ENCODE measurements at places on chromosomes 2 and 18.
A peak's percentile ranks its signal among the peaks of the same experiment; 100 is the strongest.

GRCh38 chr2:6448893-6449292 is 416.8 kb downstream of the CMPK2 start:
- H3K27me3 ChIP-seq, result no peaks in the 10 kb centered on the region
- H3K36me3 ChIP-seq, result no peaks in the 10 kb centered on the region
- no peak overlapping the region for H3K4me3 ChIP-seq
- no peaks in the 10 kb centered on the region for H3K4me1 ChIP-seq

DNA sequence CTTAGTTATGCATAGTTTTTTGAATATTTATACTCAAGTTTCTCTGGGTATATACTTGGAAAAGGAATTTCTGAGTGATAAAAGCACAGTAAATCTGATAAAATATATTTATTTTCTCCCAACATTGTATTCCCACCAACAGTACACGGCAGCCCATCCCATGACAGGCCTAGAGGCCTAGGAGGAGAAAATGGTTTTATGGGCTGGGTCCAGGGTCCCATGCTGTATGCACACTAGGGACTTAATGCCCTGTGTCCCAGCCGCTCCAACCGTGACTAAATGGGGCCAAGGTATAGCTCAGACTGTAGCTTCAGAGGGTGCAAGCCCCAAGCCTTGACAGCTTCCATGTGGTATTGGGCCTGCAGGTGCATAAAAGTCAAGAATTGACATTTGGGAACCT is 1007.7 kb downstream of the DSC3 start:
- H3K27ac ChIP-seq, result no peak overlapping the region
- no peaks in the 10 kb centered on the region for H3K27me3 ChIP-seq
- H3K4me3 ChIP-seq, result no peak overlapping the region
- H3K36me3 ChIP-seq, result no peaks in the 10 kb centered on the region
- no peak for DNase-seq
- no peaks in the 10 kb centered on the region for H3K4me1 ChIP-seq

GRCh38 chr2:63791387-63791786 is 50.3 kb upstream of the UGP2 start:
- H3K36me3 ChIP-seq, result no peaks in the 10 kb centered on the region
- no peak for DNase-seq
- H3K4me3 ChIP-seq, result no peak overlapping the region
- H3K4me1 ChIP-seq, result no peaks in the 10 kb centered on the region

DNA sequence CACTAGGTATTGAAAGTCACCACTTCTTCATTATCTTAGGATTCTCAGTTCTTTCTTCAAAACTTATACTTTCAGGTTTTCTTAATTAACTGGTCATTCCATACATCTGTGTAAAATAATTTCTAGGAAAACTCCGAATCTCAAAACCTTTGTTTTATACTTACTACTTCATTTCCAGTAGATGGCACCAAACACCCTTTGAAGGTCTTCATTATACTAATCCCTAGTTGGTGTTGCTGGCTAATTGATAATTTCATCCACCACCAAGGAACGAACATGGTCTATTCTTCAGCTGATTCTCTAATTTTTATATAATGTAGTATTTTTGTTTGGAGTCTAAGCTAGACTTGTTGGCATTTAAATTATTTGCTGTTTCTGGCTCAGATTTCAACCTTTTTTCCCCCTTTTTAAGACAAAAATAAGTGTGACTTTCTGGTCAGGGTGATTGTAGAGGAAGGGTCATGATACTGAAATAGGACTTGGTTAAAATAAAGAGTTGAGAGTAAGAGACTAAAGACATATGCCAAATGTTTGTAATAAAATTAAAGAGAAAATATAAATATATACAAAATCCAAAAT is 2.8 kb upstream of the MXD1 start:
- H3K27me3 ChIP-seq, result no peaks in the 10 kb centered on the region
- H3K36me3 ChIP-seq, result no peaks in the 10 kb centered on the region
- no peak overlapping the region for H3K4me3 ChIP-seq
- peak overlapping the region; percentile 18 for H3K27ac ChIP-seq
- DNase-seq, result no peak

DNA sequence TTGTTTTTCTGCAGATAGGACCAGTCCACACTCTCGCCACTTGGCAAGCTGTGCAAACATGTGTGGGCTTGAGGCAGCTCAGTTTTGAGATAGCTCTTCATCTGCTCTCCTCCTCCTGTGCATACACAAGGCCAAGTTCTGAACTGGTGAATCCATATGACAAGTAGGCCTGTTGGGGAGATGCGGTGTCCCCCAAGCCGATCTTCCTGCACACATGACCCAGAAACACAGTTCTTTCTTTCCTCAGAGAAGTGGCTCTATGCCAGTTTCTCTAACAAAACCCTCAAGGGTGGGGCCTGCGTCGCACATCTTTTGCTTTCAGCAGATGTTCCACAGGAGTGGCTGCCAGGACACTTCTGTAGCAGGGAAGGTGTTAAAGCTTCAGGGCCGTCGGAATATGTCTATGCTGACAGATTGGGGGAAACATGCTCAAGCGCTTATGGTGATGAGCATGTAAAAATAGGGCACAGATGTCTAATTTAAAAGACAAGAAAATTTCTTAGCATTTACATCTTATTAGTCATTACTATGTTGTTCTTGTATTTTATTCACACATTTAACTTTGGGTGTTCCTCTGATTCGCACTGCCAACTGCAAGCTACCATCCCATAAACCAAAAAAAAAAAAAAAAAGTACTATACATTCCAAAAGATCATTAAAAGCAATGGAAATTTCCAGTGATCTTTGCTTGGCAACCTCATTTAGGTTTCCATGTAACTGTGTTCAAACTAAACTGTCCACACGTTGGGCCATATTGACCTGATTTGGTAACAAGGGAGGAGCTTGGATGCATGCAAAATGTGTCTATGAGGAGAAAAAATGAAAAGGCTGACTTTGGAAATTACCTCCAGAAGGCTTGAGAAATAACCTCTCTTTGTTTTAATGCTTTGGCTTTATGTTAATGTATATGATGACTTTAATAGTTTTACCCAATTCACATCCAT is 1055.5 kb upstream of the KLHL29 start:
- H3K27ac ChIP-seq, result no peak overlapping the region
- no peaks in the 10 kb centered on the region for H3K36me3 ChIP-seq
- H3K4me3 ChIP-seq, result no peak overlapping the region
- no peaks in the 10 kb centered on the region for H3K27me3 ChIP-seq
- DNase-seq, result no peak

- no peaks in the 10 kb centered on the region for H3K4me1 ChIP-seq
- no peak overlapping the region for H3K27ac ChIP-seq
- DNase-seq, result no peak
Observed at GRCh38 chr2:156447761-156448160, 11.6 kb downstream of the GPD2 start.

- no peak for DNase-seq
- H3K36me3 ChIP-seq, result no peaks in the 10 kb centered on the region
Observed at GRCh38 chr18:51666763-51667191, 469.3 kb upstream of the MEX3C start.

DNA sequence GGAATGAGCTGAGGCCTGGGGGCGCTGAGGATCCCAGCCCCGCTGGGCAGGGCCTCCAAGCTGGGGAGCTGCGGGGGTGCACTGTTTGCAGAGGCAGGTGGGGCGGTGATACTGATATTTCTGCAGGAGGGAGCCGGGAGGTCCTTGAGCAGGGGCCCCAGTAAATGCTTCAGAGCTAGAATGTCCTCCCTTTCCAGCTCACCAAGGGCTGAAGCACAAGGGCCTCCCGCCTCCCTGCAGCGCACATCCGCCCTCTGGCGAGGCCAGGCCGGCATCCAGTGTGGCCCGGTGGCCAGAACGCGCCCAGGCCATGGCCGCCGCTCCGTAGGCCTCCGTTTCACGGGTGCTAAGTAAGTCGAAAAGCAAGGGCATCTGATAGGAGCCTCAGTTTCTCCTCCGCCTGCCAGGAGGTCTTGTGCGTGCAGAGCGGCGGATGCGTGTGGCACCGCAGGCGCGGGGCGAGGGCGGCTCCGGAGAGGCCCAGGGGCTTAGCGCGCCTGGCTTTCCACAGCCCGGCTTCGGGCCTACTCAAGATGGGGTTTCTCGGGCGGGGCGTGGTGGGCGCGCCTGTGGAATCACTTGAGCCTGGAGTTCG is 29.5 kb upstream of the CHMP1B start:
- no peak for DNase-seq
- no peak overlapping the region for H3K27ac ChIP-seq
- H3K4me3 ChIP-seq, result no peak overlapping the region
- H3K4me1 ChIP-seq, result no peaks in the 10 kb centered on the region
- no peaks in the 10 kb centered on the region for H3K36me3 ChIP-seq

DNA sequence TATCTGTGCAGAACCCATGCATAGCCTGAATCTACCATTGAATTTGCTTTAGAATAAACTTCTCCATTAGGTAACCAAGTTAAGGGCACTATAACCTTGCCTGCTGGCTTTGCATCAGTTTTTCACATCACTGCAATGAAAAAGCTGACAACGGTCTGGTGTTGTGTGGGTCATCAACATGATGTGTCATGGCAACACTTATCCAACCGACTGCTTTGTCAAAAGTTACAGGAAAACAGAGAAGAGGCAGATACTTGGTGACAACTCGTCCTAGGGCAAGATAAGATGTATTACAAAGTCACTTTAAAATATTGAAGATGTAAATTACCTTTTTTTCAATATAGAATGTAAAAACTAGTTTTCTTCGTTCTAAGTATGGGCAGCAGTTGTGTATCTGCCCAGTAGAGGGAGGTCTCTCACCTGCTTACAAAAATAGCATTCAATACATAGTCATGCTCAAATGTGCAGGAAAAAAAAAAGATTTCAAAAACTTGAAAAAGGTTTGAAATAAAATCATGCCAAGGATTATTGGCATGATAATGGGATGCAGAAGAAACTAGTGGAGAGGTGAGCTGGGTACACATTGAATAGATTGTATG is 96.3 kb downstream of the EVA1A start:
- no peaks in the 10 kb centered on the region for H3K27me3 ChIP-seq
- DNase-seq, result no peak
- no peaks in the 10 kb centered on the region for H3K4me1 ChIP-seq
- H3K4me3 ChIP-seq, result no peak overlapping the region

DNA sequence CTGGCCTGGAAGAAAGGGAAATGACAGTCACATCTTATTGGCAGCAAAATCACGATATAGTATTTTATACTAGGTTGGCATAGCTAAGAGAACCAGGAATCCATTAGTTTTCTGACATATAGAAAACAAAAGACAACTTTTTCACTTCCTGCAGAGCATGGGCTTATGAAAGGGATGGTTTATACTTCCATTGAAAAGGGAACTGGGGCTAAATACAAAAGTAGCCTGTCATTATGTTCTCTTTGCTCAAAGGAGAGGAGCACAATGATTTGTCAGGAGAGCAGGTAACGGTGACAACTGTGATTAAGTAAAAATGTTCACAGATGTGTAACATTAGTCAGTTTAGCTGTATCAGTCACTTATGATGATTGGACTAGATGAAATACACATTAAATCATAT is 46.4 kb downstream of the SLC25A12 start:
- H3K27ac ChIP-seq, result no peak overlapping the region
- no peaks in the 10 kb centered on the region for H3K27me3 ChIP-seq
- DNase-seq, result no peak
- H3K4me1 ChIP-seq, result no peaks in the 10 kb centered on the region
- H3K4me3 ChIP-seq, result no peak overlapping the region

DNA sequence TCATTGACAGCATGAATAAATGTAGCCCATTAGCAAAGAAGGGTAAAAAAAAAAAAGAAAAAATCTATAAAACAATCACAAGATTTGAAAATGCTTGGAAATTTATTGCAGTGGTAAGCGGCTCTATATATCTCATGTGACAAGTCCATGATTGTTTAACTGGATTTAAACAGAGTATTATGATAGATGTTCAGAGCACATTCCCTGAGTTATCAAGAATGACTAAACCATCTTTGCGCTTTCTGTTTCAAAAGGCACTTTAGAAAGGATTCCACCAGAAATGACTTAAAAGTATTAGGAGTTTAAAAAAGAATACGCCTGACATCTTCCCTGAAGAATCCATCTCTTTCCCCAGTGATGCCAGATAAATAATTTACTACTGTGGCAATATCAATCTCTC is 409.5 kb upstream of the UBE2E3 start:
- no peaks in the 10 kb centered on the region for H3K4me1 ChIP-seq
- H3K27me3 ChIP-seq, result no peaks in the 10 kb centered on the region
- H3K4me3 ChIP-seq, result no peak overlapping the region
- no peak for DNase-seq
- H3K27ac ChIP-seq, result no peak overlapping the region
- H3K36me3 ChIP-seq, result no peaks in the 10 kb centered on the region

- no peaks in the 10 kb centered on the region for H3K36me3 ChIP-seq
- H3K27ac ChIP-seq, result no peak overlapping the region
- no peaks in the 10 kb centered on the region for H3K4me1 ChIP-seq
- no peak for DNase-seq
Observed at GRCh38 chr2:191748528-191749180, 70.7 kb downstream of the NABP1 start.

GRCh38 chr18:987325-988186 is 82.9 kb downstream of the ADCYAP1 start:
- H3K4me3 ChIP-seq, result no peak overlapping the region
- no peaks in the 10 kb centered on the region for H3K27me3 ChIP-seq
- no peak overlapping the region for H3K27ac ChIP-seq
- no peaks in the 10 kb centered on the region for H3K4me1 ChIP-seq
- H3K36me3 ChIP-seq, result no peaks in the 10 kb centered on the region

- no peak for DNase-seq
- no peaks in the 10 kb centered on the region for H3K4me1 ChIP-seq
- H3K4me3 ChIP-seq, result no peak overlapping the region
- no peak overlapping the region for H3K27ac ChIP-seq
- H3K36me3 ChIP-seq, result no peaks in the 10 kb centered on the region
- H3K27me3 ChIP-seq, result no peaks in the 10 kb centered on the region
Observed at GRCh38 chr2:133680343-133681049, 112.2 kb upstream of the NCKAP5 start.

- no peak for DNase-seq
- no peak overlapping the region for H3K27ac ChIP-seq
- no peaks in the 10 kb centered on the region for H3K27me3 ChIP-seq
- H3K4me1 ChIP-seq, result no peaks in the 10 kb centered on the region
Observed at GRCh38 chr2:10245661-10246060, 57.0 kb upstream of the HPCAL1 start.

GRCh38 chr18:56298935-56299334 is 339.5 kb downstream of the TXNL1 start:
- DNase-seq, result no peak
- no peak overlapping the region for H3K4me3 ChIP-seq
- H3K27ac ChIP-seq, result no peak overlapping the region
- no peaks in the 10 kb centered on the region for H3K27me3 ChIP-seq
- H3K36me3 ChIP-seq, result no peaks in the 10 kb centered on the region
- H3K4me1 ChIP-seq, result no peaks in the 10 kb centered on the region

GRCh38 chr2:119710281-119710680 is 31.3 kb downstream of the TMEM177 start:
- no peaks in the 10 kb centered on the region for H3K27me3 ChIP-seq
- H3K4me3 ChIP-seq, result no peak overlapping the region
- no peak overlapping the region for H3K27ac ChIP-seq
- no peak for DNase-seq
- no peaks in the 10 kb centered on the region for H3K36me3 ChIP-seq
- no peaks in the 10 kb centered on the region for H3K4me1 ChIP-seq
